H1 (cell line): ENCODE measurements at places on chromosomes 3 and 15. TPM values are rescaled to one million over a fixed set of nuclear protein-coding genes. Genes with fewer than 3 reads are reported as not detected.
A peak's percentile ranks its signal among the peaks of the same experiment; 100 is the strongest.

- no peak for DNase-seq
Observed at GRCh38 chr15:85762039-85762755, 32.5 kb downstream of the KLHL25 start.

DNA sequence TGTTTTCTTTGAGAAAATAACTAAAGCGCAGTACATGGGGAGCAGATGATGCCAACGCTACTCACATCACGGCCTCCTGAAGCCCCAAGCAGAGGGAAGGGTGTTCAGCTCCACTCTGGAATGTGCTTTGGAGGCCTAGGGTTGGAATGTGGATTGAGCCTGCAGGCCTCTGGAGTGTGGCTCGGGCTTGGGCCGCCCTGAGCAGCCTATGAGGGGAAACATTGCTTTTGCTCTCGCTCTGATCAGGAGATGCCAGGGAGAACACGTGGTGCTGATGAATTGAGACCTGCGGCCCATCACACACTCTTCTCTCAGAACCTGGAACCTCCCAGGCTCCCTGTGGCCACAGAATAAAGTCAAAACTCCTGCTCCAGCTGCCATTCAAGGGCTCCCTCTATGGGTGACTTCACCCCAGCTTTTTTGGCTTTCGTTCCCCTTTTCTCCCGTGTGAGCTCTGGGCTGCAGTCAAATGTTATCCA lies 23.3 kb downstream of the CCDC13 start:
- no peak for DNase-seq

GRCh38 chr3:125157183-125157582 lies 55.4 kb downstream of the SLC12A8 start:
- DNase-seq: no peak

GRCh38 chr3:8558645-8559044 lies 57.0 kb downstream of the LMCD1 start:
- no peak for DNase-seq

- no peak for DNase-seq
Observed at GRCh38 chr3:106745344-106746168, 631.7 kb upstream of the CCDC54 start.

- no peak for DNase-seq
Observed at GRCh38 chr3:127589600-127590281, 792 bp downstream of the TPRA1 start.

- DNase-seq: no peak
Observed at GRCh38 chr3:7357101-7357500, 496.2 kb downstream of the GRM7 start.

DNA sequence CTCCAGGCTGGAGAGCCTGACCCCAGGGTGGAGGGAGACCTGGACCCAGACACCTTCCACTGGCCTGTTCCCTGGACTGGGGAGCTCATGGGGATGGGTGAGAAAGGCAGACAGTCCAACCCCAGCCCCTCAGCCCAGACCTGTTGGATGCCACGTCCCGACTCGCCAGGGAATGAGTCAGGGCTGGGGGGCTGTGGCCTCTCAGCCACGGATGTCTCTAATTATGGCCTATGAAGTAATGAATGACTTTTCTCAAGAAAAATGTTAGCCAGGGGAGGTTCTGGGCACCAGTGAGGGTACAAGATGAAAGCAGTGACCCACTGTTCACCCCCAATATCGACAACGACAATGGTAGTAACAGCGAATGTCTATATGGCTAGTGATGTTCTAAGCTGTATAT lies 107.0 kb upstream of the RPL32 start:
- no peak for DNase-seq

GRCh38 chr3:13075986-13076654 lies 2.9 kb upstream of the IQSEC1 start:
- DNase-seq: no peak

DNA sequence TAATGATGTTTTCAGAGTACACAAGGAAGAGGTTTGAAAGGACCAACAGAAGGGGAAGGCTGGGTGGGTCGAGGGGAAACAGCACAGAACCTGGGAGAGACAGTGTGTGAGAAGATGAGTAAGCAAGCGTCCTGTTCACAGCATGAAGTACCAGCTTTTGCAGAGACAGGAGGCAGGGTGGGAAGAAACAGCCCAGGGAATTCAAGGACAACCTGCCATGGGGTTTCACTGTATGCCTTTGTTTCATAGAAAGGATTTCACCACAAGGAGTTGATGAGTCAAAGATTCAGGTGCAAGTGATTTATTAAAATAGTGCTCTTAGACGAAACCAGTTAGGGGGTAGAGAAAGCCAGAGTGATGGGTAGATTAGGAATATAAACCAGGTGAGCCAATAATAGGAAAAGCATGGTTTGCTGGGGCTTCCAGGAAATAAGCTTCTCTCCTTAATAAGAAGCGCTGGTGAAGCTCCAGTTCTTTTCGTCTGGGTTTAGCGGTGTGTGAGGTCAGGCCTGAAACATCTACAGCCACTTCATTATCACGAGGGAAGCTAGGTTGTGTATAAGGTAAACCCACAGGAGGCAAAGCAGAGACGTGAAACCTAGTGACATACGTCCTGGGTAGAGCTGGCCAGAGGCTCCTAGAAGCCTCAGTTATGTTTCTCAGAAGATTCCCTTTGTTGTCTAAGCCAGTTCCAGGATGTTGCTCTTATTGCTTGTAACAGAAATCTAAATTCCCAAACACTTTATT lies 3.9 kb downstream of the HHLA2 start:
- DNase-seq: no peak

GRCh38 chr3:120025520-120025919 lies 68.7 kb downstream of the GSK3B start:
- no peak for DNase-seq

- peak; percentile 71 for DNase-seq
Observed at GRCh38 chr3:99875929-99876841, 58.5 kb downstream of the CMSS1 start.

GRCh38 chr3:155282385-155283091 lies 10.9 kb downstream of the STRIT1 start:
- no peak for DNase-seq

DNA sequence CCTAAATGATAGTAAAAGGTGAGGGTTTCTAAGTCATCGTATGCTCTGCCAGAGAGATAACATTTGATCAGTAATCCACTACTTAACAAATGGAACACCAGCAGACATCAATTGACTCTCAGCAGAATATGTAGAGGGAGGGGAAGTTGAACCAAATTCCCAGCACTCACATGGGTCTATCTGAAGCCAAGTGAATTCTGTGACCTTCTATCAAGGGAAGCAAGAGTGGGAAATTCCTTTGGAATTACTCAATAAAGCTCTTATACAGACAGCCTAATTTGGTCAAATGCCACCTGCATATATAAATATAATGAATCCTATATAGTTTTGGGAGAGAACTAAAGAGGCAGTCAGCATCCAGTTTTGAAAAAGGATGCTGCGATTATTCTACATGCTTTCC lies 15.8 kb upstream of the KCNMB2 start:
- DNase-seq: no peak

DNA sequence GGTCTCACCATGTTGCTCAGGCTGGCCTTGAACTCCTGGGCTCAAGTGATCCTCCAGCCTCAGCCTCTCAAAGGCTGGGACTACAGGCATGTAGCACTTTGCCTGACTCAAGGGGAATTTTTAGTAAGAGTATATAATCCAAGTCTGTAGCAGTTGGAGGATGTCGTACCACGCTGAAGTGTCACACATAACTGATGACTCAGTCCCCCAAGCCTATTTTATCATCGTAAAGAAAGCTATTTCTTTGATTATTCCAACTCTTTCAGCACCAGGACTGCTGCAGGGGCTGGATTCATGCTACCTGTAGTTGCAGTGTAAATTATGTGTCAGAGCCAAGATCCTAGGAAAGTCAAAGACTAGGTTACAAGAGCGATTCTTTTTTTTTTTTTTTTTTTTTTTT lies 1.4 kb upstream of the PRKCI start:
- no peak for DNase-seq

- no peak for DNase-seq
Observed at GRCh38 chr3:141275032-141275422, 43.4 kb downstream of the PXYLP1 start.

- DNase-seq: no peak
Observed at GRCh38 chr15:69780981-69781380, 316.7 kb downstream of the TLE3 start.

DNA sequence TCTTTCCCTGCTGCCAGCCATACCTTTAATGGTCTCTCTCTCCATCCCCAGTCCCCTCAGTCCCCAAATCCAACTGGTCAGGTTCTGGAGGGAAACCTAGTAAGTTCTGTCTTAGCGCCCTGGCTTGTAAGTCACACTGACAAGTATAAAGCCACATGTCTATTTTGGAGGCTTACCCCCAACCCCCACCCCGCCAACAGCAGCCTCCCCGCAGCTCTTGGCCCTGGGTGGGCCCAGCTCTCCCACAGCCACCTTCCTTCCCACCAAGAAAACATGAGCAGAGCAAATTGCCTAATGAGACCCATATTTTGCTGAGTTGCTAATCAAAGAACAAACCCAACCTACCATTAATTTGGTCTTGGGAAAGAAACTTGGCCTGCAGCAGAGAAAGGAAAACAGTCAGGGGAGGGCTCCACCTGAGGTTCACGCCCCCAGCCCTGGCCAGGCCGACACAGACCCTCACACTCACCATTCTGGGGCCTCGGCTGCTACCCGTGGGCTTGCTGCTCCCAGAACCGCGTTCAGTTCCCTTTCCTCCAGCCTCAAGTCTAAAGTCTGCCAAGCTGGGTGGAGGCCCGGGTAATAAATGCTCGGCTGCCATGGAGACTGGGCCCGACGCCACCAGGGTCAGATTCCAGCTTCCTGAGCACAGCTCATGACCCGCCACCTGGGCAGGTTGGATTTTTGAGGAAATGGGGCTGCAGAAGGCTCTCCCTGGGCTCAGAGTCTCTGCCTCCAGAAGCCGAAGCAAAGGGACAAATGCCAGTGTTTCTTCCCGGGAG lies at the start of gene CALML4:
CALML4 (minus strand) TSS at position 557 of the 782 bp plus-strand sequence; CDS start at position 472, 85 bp downstream.
- DNase-seq: no peak

DNA sequence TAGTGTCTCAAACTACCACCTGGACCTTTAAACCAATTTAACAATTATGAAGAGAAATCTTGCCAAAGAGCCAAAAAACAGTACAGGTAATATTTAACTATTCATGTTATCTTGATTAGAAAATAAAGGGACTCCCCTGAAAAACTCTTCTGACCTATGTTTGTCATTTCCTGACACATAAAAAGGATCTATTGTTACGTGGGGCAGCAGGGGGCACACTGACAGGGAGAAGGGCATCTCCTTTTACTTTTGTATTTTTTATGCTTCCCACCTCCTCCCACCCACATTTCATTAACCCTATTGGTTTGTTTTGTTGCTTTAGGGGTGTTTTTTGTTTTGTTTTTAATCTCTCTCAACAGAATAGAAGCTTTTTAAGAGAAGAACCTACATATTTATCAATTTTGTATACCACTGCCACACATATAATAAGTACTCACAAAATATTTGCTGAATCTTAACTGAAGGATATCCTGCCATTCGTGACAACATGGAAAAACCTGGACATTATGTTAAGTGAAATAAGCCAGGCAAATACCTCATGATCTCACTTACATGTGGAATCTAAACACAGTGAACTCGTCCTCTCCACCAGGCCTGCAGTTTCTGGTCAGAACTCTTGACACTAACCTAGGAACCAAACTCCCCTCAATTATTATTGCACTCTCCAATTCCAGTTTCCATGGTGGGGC lies 17.7 kb downstream of the STAG1 start:
- no peak for DNase-seq

DNA sequence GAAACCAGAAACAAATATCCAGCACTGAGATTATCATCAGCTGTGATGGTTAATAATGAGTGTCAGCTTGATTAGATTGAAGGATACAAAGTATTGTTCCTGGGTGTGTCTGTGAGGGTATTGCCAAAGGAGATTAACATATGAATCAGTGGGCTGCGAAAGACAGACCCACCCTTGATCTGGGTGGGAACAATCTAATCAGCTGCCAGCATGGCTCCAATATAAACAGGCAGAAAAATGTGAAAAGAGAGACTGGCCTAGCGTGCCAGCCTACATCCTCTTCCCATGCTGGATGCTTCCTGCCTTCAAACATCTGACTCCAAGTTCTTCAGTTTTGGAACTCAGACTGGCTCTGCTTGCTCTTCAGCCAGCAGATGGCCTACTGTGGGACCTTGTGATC lies 869.5 kb downstream of the SI start:
- no peak for DNase-seq

DNA sequence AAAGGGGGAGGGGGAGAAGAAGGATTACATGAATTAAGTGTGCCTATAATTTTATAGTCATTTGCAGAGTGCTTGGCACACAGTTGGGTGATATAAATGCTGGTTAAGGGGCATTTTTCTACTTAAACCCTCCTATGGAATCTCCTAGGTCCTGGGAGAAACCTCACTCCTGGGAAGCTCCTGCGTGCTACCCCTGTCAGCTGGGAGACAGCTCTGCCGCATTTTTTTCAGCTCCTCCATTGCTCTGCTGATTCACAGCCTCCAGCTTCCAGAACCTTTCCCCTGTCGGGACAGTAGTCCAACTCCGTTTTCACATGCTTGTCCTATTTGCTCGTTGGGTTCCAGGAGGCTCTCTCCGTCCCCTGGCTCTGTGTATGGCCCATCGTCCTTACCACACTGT lies 59.2 kb downstream of the CHRD start:
- no peak for DNase-seq

DNA sequence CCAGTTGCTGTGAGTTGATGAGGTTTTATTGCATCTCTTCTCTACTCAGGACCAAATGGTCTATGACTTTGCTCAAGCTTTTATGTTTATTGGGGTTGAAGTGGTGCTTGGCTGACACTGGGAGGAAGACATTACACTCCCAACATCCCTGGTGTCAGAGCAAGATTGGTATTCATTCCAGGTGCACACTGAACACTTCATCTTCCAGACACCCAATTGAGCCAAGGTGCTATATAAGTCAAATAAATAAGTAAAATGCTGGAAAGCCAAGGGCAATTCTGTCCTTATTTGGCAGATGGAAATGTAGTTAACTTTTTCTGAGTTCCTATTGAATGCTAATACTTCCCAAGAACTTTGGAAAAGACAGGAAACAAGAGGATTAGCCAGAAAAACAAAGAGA lies 53.2 kb upstream of the CDV3 start:
- no peak for DNase-seq

DNA sequence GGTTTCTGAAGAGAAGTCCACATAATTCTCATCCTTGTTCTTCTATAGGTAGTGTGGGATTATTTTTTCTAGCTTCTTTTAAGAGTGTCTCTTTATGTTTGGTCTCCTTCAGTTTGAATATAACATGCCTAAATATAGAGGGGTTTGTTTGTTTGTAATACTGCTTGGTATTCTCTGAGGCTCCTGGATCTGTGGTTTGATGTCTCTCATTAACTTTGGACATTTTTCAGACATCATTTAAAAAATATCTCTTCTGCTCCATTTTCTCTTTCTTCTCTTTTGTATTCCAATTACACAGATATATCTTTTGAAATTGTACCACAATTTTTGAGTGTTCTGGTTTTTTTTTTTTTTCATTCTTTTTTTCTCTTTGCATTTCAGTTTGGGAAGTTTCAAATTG lies 113.1 kb downstream of the ARNT2 start:
- DNase-seq: no peak

- DNase-seq: no peak
Observed at GRCh38 chr3:33848624-33849347, 50.4 kb downstream of the PDCD6IP start.

Gene ECE2
- 0.44 and 0.86 TPM in 2 replicates for polyA plus RNA-seq

Gene P2RY1
- polyA plus RNA-seq: 6.5 and 6.8 TPM in 2 replicates

Gene SATB1
- polyA plus RNA-seq: 13.2 and 18.8 TPM in 2 replicates

Gene ITPKA
- 0.25 and 0.39 TPM in 2 replicates for polyA plus RNA-seq

Gene CTXN2
- 0.08 TPM in 2 replicates for polyA plus RNA-seq

Gene HMCES
- 27.6 and 30.4 TPM in 2 replicates for polyA plus RNA-seq

Gene EOMES
- 0.09 TPM in 2 replicates for polyA plus RNA-seq

Gene CLEC3B
- 0.20 and 0.32 TPM in 2 replicates for polyA plus RNA-seq

Gene FBXW12
- polyA plus RNA-seq: 0.41 and 0.85 TPM in 2 replicates

Gene CKMT1B
- polyA plus RNA-seq: 91.3 and 111 TPM in 2 replicates

Gene AGBL1
- polyA plus RNA-seq: not detected in 2 replicates

Gene ITIH1
- not detected in 2 replicates for polyA plus RNA-seq

Gene PTX3
- polyA plus RNA-seq: 1.0 and 1.7 TPM in 2 replicates

Gene SLC22A13
- polyA plus RNA-seq: 0.05 and 0.06 TPM in 2 replicates

Gene GATM
- polyA plus RNA-seq: 13.5 and 15.1 TPM in 2 replicates
